ENCODE measurements at places on chromosomes 16 and 17.

DNA sequence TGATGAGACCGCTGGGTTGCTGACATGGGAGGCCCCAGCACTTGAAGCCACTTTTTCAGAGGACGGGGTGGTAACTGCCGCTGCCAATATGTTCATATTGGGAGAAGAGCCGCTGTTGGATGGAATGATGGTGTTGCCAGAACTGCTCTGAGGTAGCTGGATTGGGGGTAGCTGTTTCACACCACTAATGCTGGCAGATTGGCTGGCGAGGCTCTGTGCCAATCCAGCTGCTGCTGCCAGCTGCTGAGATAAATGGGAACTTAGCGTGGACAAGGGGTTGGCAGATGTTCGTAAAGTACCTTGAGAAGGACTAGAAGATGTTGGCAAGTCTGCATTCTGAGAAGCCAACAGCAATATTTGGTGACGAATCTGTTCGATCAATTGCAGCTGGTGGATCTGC lies 10.0 kb downstream of the SALL1 start:
- no peak for DNase-seq

DNA sequence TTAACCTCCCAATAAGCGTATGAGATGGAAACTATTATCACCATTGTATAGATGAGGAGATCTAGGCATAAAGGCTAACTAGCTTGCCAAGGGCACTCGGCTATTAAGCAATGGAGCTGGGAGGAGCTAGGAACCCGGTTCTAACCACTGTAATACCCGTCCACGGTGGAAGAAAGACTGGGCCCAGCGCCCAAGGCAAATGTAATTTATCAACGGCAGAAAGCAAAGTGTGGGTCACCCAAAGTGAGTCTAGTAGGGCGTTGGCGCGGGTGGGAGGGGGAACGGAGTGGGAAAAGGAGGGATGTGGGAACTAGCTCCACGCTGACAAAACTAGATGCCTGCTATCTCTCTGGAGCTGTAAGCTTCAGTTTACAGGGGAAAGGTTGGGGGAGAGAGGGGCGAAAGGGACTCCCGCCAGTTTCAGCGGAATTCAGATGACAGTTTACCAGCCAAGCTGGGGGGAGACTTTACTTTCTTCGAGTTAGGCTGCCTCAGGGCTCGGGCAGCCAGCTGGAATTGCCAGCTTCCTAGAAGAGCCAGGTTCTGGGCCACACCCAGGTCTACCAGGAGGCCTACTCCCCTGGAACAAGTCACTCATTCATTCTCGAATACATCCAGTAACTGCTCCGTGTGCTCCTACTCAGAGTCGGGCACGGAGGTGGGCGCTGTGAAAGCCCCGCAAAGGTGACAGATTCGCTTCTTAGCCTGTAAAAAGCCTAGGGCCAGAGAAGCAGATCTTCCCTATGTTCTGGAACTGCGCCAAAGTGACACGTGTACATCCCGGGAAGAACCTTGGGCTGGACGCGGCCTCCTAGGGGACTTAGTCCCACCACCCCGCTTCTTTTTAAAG lies 837 bp downstream of the LRRC59 start:
- DNase-seq: peak; percentile 76

- DNase-seq: peak; percentile 90
Measured at GRCh38 chr17:75877752-75878173, 618 bp downstream of the TRIM47 start.

- DNase-seq: no peak
Measured at GRCh38 chr16:25951999-25952398, 260.2 kb downstream of the HS3ST4 start.

DNA sequence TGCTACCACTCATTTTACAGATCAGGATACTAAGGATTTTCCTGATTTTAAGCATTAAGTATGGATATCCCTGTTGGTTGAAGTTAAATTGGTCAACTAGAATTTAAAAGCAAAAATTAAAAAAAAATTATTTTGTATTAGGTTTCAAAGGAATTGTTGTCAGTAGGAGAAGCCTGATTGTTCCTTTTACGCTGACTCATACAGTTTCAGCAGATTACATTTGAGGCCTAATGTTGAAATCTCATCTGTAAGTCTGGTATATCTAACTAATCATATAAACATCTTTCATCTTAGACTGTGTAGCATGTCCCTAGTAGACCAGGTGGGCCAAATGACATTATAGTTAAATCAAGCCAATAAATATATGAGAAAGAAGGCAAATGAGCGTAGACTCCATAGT lies 83.5 kb downstream of the FTO start:
- DNase-seq: no peak

DNA sequence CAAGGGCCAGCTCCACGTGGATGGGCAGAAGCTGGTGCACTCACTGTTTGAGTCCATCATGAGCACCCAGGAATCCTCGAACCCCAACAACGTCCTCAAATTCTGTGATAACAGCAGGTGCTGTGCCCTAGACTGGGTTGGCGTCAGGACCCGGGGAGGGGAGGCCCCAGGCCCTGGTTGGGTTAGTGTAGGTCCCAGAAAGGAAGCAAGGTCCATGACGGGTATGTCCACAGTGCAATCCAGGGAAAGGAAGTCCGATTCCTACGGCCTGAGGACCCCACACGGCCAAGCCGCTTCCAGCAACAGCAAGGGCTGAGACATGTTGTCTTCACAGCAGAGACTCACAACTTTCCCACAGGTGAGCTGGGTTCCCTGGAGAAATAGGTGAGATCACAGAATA lies 7.2 kb downstream of the PFAS start:
- DNase-seq: no peak

All from mucosa of descending colon (tissue), 3 donors.